Stimulated activated naive CD8-positive, alpha-beta T cell treated with anti-CD3 and anti-CD28 coated beads, Interleukin-15, Interleukin-2, amounts not matched to agents 100 U/mL and 50 U/mL, for 24 hours (primary cell): ENCODE measurements at places on chromosomes 13 and 19.
A peak's percentile ranks its signal among the peaks of the same experiment; 100 is the strongest.

DNA sequence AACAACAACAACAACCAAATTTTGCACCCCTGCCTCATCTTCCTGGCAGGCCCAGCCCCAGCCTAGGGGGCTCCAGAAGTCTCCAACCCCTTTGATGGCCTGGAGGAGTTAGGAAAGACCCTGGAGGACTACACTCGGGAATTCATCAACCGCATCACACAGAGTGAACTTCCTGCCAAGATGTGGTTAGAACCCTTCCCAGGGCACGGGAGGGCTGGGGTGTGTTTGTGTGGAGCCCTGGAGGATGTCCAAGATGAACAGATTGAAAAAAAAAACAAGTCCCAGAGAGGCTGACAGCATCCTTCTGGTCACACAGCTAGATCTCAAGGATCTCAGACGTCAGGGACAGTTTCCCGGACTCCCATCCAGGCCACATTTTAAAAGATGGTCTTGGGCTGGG is 13.3 kb downstream of the APOC1 start:
- DNase-seq = no peak

DNA sequence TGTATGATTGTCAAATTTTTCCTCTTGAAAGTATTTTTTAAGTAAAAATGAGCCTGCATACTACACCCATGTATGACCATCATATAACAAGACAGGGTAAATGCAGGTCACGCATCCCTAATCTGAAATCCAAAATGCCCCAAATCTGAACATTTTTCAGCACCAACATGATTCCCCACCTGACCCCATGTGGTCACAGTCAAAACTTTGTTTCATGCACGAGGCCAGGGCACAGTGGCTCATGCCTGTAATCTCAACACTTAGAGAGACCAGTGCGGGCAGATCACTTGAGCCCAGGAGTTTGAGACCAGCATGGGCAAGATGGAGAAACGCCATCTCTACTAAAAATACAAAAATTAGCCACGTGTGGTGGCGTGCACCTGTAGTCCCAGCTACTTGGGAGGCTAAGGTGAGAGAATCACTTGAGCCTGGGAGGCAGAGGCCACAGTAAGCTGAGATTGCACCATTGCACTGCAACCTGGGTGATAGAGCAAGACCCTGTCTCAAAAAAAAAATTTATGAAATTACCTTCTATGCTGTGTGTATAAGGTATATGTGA is 63.7 kb upstream of the NPAS1 start:
- DNase-seq = no peak

DNA sequence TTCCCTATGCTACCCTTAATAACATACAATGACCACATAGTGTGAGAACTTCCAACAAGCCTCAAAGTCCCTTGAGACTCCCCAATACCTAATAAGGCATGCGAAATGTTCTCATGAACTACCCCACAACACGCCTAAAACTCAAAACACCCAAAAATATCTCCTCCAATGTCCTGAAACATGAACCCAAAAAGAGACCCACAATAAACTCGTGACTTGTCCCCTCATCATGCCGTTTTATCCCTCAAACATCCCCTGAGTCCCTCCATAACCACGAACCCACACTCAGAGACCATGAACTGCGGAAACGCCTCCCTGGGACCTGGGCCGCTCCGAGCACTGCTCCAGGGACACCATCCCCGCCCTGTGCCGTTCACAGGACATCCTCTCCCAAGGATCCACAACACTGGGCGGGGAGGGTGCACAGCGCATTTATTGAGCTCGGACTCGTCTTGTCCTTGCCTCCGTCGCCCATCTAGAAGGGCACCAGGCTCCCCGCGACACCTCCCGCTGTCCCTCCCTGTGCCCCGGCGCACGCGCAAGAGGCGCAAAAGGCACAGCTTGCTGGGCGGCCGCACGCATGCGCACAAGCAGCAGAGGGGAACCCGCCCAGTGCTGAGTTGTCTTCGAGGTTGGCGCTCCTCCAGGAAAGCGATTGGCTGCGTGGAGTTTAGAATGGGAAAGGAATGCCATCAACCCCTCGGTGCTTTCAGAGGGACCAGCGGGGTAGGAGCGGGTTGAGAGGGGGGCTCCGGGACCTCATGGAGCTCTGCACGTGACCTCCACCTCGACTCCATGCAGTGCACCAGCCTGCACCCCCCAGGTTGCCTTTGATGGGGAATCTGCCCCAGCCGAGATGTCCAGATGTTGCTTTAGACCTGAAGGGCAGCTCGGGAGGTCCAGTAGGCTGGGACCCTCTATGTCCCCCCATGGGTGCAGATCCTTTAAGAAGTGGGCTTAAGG is 8.8 kb downstream of the FXYD3 start:
- DNase-seq = peak; percentile 91

DNA sequence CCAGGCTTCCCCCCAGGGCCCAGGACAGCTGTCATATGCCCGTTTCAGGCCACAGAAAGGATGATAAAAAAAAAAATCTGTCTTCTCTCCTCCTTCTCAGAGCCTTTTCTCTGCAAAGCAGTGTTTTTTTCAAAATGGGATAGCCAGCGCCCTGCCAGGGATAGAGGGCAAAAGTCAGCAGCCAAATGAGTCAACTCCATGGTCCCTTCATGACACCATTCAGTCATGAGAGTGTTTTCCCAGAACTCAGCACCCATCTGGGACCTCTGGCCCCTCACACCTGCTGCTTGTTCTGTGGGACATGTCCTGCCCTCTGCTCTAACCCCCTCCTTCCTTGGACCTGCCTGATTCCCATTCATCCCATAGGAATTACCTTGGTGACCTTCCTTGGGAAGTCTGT is 95.0 kb downstream of the CYSLTR2 start:
- no peak for DNase-seq

DNA sequence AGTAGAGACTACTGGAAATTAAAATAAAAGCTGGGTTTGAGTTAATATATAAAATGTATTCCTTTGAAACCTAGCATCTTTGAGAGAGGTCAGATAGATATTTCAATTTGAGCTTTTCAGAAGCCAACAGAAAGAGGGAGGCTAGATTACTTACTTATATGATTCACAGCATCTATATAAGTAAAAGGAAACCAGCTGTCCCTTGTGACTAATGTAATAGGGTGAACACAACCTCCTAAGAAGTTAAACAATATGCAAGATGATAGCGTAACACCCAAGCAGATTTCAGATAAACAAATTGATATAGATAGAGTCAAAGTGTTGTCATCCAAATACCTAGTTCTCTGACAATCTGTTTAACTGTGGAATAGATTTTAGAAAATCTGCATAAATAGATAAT is 393.5 kb upstream of the GPC6 start:
- DNase-seq = no peak

DNA sequence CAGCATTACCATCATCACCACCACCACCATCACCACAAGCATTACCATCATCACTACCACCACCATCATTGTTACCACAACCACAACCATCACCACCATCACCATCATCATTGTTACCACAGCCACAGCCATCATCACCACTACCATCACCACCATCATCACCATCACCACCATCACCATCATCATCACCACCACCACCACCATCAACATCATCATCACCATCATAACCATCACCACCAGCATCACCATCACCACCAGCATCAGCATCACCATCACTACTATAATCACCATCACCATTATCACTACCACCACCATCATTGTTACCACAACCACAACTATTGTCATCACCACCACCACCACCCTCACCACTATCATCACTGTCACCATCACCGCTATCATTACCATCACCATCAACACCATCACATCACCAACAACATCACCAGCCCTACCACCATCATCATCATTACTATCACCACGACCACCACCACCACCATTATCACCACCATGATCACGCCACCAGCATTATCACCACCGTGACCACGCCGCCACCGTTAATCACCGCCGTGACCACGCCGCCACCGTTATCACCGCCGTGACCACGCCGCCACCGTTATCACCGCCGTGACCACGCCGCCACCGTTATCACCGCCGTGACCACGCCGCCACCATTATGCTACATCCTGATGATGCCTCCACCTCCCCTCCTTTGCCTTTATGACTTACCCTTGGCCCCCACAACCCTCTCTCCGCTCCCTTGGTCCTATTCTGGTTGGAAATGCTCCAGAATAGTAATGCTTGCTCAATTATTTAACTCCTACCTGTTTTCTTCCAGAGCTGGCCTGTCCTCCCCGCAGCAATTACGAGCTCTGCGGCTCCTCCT is 10.0 kb upstream of the FXYD3 start:
- DNase-seq = no peak

- no peak for DNase-seq
Measured at GRCh38 chr19:39130337-39131254, 5.0 kb downstream of the PAK4 start.

- DNase-seq = no peak
Measured at GRCh38 chr13:112219740-112220139, 152.8 kb downstream of the SOX1 start.

DNA sequence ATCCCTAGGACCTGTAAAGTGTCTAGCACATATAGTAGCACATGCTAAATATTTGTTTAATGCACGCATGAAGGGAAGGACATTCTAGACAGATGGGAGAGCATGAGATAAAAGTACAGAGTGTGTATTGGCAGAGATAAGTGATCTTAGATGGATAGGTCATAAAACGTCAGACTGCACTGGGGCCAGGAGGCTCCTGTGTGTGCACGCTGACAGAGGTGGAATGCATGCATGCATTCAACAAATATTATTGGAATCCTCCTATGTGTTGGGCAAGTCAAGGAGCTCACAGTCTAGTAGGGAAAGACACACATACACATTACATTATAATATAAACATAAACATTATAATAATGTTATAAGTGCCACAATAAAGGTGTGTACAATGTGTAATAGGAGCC is 73.3 kb downstream of the FGF9 start:
- DNase-seq = no peak

GRCh38 chr19:47209319-47210179 is 21.4 kb downstream of the BBC3 start:
- no peak for DNase-seq

GRCh38 chr19:55703790-55704215 is 28.8 kb downstream of the EPN1 start:
- peak; percentile 65 for DNase-seq

DNA sequence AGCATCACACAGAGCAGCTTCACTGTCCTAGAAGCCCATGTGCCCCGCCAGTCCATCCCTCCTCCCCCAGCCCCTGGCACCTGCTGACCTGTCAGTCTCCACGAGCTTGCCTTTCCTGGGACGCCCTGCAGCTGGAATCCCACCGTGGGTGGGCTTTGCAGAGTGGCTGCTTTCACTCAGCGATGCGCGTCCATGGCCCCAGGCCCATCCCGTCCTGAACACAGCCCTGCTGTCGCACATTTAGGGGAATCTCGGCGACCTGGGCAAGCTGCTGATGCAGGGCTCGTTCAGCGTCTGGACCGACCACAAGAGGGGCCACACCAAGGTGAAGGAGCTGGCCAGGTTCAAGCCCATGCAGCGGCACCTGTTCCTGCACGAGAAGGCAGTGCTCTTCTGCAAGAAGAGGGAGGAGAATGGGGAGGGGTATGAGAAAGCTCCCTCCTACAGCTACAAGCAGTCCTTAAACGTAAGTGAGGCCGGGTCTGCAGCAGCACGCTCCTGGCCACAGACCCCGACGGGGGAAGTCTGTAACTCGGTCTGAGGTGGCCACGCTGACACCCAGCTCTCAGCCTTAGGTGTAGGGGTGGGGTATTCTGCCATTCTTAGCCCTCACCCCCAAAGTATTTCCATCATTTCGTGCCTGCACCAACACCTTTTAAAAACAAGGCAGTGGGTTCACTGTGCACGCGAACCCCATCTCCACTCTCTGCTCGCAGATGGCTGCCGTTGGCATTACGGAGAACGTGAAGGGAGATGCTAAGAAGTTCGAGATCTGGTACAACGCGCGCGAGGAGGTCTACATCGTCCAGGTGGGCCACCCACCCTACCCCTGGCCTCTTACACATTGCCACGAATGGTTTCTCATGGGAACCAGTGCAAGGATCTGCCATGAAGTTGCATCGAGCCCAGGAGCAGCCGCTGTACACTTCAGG is 18.3 kb upstream of the F7 start:
- DNase-seq = no peak

- peak; percentile 81 for DNase-seq
Measured at GRCh38 chr19:12792051-12792852, 966 bp downstream of the JUNB start.

GRCh38 chr19:15846923-15847322 is 31.5 kb upstream of the OR10H1 start:
- DNase-seq = no peak

- DNase-seq = no peak
Measured at GRCh38 chr19:14030997-14031718, 404 bp upstream of the IL27RA start.

- no peak for DNase-seq
Measured at GRCh38 chr13:85419611-85420010, 379.6 kb downstream of the SLITRK6 start.

- DNase-seq = no peak
Measured at GRCh38 chr19:55344444-55344843, 4.8 kb downstream of the KMT5C start.

DNA sequence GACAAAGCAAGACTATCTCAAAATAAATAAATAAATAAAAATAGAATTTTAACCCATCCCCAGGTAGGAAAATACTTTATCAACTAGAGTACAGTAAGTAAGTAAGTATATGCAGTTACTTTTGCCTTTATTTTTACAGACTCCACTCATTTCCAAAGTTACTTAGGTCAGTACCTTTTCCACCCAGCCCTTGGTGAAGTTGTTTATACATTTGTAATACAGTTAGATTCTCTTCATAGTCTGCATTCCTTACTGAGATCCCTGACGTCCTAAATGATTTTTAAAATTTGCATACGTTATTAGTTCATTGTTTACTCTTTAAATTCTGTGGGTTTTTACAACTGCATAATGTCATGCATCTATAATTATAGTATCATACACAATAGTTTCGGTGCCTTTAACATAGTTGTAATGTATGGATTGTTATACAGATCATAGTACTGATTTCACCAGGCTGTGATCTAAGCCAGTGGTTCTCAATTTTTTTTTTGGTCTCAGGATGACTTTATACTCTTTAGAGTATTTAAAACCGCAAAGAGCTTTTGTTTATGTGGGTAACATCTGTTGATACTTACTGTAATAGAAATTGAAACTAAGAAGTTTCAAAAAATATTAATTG is 10.4 kb downstream of the SETDB2 start:
- DNase-seq = no peak

GRCh38 chr13:38135592-38135991 is 214.1 kb upstream of the UFM1 start:
- DNase-seq = no peak
